Astrocyte (in vitro differentiated cells and primary cell): ENCODE measurements at places on chromosomes 2 and 18. TPM values are rescaled to one million over a fixed set of nuclear protein-coding genes. Genes with fewer than 3 reads are reported as not detected.

Gene AMMECR1L
- 30.5 and 32.2 TPM in 2 replicates for total RNA-seq

Gene SLC38A11
- not detected in 2 replicates for total RNA-seq

Gene PHOSPHO2
- 1.9 and 3.0 TPM in 2 replicates for total RNA-seq

Gene PDE11A
- 0.45 and 0.89 TPM in 2 replicates for total RNA-seq

Gene TXNDC2
- 0.07 TPM in 1 of 2 replicates, not detected in the other for total RNA-seq
